NCI-H2081 treated with DMSO at 0.1 percent for 48 hours (cell line): ENCODE measurements at places on chromosomes 2 and 18.

DNA sequence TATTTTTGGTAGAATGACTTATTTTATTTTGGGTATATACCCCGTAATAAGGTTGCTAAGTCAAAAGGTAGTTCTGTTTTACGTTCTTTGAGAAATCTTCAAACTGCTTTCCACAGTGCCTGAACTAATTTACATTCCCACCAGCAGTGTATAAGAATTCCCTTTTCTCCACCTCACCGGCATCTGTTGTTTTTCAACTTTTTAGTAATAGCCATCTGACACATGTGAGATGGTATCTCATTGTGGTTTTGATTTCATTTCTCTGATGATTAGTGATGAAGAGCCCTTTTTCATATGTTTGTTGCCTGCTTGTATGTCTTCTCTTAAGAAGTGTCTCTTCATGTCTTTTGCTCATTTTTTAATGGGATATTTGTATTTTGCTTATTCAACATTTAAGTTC, 215.2 kb upstream of the TFPI start:
- no peak for DNase-seq

GRCh38 chr2:227390468-227391256, 2.9 kb upstream of the SCYGR1 start:
- no peak for DNase-seq

GRCh38 chr2:216650626-216651257, 17.5 kb downstream of the IGFBP2 start:
- no peak for DNase-seq

DNA sequence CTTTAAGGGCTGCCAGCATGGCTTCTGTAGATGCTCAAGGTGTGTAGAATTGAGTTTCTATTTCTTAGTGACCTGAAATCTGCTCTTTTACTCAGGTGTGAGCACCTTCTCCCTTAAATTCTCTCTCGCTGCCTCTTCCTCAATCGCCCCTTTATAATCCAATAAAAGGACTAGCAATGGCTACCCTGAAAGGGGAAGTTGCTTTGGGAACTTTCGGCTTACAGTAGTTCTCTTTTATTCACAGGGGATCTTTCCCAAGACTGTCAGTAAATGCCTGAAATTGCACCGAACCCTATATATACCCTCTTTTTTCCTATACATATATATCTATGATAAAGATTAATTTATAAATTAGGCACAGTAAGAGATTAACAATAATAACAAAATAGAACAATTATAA, 121.8 kb downstream of the ACTR3 start:
- DNase-seq, result no peak

- DNase-seq, result no peak
These were observed 14.8 kb upstream of the BIN1 start for GRCh38 chr2:127121776-127122176.

- DNase-seq, result no peak
These were observed 12.2 kb downstream of the ARPC2 start for GRCh38 chr2:218229239-218229638.

DNA sequence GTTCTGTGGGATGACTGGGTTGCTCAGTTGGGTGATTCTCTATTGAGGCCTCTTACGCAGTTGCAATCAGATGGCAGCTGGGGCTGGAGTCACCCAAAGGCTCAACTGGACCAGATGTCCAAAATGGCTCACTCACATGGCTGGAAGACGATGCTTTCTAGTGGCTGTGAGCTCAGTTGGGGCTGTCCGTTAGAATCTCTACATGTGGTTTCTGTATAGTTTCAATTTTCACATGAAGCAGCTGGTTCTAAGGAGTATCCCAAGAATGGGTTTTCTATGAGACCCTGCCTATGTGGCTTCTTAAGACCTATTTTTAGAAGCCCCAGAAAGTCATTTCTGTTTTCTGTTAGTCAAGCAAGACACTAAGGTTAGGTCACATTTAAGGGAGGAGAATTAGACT, 4.4 kb downstream of the XRCC5 start:
- no peak for DNase-seq

GRCh38 chr2:171852366-171852888, 41.6 kb downstream of the SLC25A12 start:
- no peak for DNase-seq

DNA sequence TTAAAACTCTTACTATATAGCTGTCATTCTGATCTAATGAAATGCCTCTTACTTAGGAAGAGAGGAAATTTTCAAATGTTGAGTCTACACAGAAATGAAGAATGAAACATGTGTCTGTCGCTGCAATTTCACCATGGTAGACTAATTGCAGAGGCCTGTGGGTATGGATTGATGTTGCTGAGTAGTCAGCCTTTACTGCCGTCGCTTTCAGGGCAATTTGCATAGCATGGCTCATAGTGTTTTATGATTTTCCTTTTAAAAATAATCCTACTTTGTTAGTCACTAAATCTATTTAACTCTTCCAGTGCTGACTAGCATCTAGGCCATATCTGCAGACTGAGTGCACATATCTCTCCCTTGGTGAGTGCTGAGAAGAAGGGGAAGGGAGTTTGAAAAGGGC, 819.2 kb downstream of the SATB2 start:
- DNase-seq, result no peak

DNA sequence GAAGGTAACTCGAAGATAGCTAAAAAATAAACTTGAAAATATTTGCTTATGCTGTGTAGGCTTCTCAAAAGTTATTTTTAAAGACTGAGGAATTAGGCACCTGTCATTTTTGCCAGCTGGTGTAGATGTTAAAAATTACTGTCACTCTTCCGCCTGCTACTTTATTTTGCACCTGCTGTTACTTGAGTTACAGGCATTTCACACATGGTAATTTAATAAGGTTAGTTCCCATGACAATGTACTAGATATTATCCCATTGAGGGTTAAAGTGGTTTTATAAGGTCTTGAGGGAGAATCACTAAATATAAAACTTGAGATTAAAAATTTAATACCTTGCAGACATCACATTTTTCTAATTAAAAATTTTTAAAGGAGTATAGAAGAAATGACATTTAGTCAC, 26.6 kb downstream of the MYL1 start:
- no peak for DNase-seq

DNA sequence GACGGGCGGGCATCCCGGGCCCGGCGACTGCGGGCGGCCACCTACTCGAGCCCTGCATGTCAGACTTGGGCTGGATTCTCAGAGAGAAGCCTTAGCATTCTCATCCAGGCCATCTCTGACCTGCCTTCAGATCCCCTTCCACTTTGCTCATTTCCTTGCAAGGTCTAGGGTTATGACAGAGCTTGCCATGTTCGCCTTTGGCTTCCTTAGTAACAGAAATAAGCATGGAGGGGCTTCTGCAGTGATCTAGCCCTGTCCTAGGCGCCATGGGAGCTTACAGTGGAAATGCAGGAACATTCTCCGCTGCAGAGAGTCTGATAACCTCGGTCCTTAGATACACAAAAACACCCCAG, 632 bp upstream of the ACVR1 start:
- DNase-seq, result no peak

GRCh38 chr2:30135541-30135940, 11.3 kb upstream of the YPEL5 start:
- DNase-seq, result no peak

GRCh38 chr2:160087854-160088745, 25.7 kb upstream of the PLA2R1 start:
- DNase-seq, result no peak

DNA sequence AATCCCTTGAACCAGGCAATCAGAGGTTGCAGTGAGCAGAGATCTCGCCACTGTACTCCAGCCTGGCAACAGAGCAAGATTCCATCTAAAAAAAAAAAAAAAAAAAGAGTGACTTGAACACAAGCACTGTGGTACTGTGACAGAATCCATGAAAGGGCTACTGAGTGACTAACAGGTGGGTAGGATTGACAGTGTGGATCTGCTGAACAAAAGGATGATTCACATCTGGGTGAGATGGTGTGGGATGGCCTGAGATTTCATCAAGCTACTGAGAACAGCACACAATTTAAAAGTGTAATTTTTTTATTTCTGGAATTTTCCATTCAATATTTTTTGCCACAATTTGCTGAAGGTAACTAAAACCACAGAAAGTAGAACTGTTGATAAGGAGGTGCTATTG, 13.3 kb upstream of the SP3 start:
- no peak for DNase-seq

GRCh38 chr18:70293166-70293565, 4.3 kb downstream of the SOCS6 start:
- no peak for DNase-seq

DNA sequence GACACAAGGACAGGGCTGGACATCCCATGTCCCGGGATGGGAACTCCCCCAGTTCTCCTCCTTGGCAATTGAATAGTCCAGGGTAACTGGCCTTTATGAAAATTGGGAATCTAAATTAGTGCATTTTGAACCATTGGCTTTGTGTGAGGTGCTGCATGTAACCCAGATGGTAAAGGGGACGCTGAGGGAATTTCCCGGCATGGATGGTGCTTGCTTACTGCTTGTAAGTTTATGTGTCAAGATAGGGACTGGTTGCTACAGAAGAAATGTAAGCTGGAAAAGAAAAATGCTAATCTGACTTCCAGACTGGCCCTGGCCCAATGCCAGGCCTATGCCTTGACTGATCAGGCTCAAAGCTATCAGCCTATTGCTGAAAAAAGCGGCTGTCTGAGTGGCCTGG, 1096.7 kb upstream of the DDX18 start:
- no peak for DNase-seq

DNA sequence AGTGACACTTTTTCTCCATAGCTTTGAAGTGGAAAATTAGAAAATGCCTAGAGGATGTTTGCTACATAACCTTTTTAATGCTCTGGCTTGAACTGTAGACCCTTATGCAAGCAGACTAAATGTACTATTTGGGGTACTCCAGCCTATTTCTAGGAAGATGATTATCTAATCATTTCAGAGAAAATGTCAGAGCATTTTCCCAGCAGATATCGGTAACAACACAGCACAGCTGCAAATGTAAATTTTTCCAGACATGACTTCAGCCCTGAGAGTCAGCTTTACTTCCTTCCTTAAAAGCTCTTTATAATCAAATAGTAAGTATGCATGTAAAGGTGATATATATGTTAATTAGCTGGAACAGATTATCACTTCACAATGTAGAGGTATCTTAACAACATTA, 1647.1 kb downstream of the SUCLG1 start:
- DNase-seq, result no peak

DNA sequence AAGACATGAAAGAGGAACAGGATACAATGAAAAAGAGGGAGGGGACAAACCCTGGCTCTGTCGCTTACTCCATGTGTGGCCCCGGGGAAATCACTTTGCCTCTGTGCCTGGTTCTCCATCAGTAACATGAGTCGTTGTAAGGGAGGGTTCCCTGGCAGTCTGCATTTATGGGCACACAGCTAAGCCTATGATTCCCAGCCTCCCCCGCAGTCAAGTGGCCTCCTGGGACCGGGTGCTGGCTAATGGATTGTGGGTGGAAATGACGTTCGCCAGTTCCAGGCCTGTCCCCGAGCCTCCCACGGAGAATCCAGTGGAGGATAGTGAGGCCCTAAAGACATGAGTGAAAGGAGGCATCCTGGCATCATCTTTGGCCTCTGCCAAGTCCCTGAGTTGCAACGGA, 42.7 kb downstream of the SFXN5 start:
- no peak for DNase-seq

DNA sequence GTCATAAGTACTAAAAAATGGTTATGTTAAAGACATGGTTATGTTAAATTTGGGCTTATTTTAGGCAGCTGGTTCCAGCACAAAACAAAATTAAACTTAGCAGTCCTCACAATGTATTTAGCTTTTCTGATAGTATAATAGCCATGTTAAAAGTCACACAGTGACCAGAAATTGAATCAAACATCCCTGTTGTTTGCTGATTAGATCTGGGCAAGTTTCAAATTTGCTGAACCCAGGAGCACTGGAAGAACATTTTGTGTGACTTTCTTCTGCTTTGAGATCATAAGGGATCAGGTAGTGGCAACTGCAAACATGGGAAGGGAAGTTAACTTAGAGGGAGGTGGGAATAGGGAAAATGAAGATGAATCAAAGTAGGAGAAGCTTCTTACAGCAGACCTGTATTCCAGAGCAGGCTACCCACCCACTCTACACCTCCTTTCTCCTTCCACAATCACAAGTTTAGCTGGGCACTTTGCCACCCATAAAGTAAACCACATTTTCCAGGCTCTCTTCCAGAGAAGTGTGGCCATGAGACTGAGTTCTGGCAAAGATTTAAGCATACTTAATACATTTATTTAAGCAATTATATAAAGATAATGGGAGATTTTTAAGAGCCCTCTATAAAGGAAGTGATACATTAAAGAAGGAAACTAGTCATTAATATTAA, 616.1 kb upstream of the LRATD1 start:
- no peak for DNase-seq

- DNase-seq, result no peak
These were observed 24.3 kb upstream of the FOSL2 start for GRCh38 chr2:28368357-28368798.

DNA sequence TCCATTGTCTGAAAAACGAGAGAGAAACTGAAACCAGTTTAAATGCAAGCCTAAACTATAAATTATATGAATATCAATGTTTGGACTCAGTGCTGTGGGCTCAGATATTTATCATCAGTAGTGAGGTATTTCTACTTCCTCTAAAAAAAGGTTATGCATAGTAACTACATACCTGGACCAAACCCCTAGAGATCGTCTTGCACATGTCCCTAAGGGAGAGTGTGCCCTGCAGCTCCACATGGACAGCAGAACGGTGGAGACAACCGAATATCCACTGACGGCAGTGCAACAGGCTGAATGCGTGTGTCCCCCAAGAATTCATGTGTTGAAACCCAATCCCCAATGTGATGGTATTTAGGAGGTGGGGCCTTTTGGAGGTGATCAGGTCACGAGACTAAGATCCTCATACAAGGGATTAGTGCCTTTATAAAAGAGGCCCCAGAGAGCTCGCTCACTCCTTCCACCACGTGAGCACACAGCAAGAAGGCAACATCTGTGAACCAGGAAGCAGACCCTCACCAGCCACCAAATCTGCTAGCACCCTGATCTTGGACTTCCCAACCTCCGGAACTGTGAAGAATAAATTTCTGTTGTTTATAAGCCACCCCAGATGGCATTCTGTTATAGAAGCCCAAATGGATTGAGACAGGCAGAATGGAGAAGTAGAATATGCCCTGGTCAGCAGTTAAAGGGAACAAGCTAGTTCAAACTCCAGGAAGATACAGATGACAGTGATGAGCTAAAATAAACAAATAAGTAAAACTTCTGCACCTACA, 208.4 kb downstream of the ANAPC1 start:
- DNase-seq, result no peak

DNA sequence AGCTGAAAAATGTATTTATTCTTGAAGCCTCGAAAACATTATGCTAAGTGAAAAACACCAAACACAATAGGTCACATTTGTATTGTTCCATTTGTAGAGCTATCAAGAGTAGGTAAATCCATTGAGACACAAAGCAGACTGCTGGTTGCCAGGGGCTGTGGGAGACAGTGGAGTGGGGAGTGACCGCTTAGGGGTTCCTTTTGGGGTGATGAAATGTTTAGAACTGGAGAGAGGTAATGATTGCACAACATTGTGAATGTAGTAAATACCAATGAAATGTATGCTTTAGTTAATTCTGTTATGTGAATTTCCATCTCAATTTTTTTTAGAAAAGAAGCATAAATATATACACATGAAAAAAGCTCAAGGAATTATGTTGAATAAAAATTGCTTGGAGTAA, 15.8 kb downstream of the KCTD18 start:
- DNase-seq, result no peak

GRCh38 chr2:96356889-96357288, 21.3 kb downstream of the NCAPH start:
- no peak for DNase-seq
